NCI-H1105 (cell line): ENCODE measurements at places on chromosomes 3 and 15.

DNA sequence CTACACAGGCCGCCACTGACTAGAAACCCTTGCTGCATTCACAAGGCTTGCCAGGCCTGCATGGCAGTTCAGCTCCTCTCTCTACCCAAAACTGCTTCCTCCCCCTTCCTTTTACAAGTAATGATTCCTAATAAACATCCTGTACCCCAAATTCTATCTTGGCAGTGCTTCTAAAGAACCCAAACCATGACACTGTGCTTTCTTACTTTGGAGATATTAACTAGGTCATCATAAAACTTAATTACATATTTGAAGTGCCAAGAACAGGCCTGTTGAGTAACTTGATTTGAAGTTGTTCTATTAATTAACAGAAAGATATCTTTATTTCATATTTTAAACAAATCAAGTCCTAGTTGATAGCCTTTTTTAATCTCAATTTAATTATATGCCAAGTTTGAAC, 88.4 kb downstream of the THBS1 start:
- DNase-seq: no peak

DNA sequence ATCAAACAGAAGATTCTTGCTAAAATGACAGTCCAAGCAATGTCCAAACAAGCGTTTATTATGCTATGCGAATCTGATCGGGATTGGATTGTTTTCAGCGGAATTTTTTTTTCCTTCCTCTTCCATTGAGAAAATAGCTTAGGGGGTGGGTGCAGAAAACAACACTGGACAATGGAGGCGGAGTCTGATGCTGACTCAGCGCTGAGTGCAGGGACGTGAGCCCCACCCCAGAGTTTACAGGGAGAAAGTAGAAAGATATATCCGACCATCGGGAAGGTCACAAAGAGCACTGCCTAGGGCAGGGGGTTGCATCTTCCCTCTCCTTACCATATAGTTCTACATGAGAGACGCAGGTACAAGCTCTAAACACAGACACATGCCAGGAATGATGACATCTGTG, 117.0 kb downstream of the FOXP1 start:
- DNase-seq: no peak

- DNase-seq: no peak
Observed at GRCh38 chr15:64315216-64315615, 40.8 kb downstream of the CSNK1G1 start.

DNA sequence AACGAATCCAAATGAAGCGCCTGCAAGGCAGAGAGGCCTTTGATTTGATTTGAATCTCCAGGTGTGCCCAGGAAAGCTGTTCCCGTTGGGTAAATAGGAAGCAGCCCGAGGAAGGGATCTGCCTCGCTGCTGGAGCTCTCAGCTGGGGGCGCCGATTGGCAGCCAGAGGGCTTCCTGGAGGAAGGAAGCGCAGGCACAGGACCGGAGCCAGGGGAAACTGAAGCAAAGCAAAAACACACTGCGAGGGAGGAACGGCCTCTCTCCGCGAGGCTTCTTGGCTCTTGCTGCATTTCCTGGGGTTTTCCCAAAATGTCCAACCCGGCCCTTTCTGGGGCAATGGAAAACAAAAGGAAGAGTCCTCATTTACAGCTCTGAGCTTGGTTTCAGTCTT, 80.3 kb downstream of the TMEM266 start:
- no peak for DNase-seq

DNA sequence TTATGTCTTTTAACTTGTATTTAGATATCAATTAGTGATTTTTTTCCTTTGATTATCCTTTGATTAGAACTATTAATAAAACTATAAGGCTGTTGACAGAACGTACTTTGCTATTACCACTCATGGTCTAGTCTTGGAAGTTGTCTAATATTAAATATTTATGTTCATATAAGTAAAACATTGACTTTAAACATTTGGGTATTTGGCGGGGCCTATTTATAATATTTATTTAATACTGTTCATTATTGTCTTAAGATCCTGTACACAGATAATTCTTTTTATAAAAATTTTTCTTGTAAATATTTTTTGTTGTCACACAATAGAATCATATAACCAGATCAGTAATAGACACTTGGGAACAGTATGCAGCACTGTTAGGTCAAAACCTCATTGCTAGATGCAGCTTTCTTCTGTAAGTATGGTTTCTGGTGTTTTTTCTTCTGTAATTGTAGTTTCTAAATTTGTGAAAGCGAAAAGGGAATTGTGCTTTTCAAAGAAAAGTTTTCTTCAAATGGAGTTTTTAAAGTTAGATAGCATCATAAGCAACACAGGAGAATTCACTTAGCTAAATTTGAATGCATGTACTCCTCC, 93.4 kb downstream of the FNDC3B start:
- DNase-seq: no peak

GRCh38 chr15:83207009-83207659, 489 bp downstream of the HDGFL3 start:
- no peak for DNase-seq
